Activated T-helper 2 cell treated with anti-CD3 and anti-CD28 coated beads, Interferon-gamma antibody, Interleukin-2, Interleukin-4, amounts not matched to agents 10 μg/mL and 5 μg/mL and 100 μg/mL, durations not matched to agents 14 hours and 24 hours and 36 hours (primary cell): ENCODE measurements at places on chromosomes 16 and 17.

DNA sequence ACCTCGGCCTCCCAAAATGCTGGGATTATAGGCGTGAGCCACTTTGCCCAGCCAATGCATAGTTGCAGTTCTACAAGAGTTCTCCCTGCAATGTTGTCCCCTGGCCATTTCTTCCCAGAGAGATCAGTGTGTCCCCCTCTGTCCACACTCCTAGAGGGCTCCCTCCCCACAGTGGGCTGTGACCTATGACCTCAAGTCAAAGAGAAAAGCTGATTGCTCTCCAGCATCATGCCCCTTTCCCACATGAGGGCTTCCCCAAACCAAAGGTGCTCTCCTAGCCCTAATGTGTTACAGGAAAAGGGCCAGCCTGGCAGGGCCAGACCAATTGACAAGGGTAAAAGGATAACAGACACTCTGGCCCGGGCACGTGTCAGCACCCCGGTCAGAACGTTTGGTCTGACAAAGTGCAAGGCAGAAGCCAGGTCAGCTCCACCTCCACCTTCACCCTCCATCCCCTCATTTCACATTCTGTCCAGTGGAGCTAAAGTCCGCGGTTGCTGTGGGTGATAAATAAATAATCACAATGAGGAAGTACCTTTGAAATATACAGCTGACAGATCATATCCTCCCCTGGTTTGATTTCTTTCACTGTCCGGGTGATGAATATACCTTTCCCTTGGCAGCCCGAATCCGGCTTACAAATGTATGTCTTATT lies 17.8 kb downstream of the TTLL6 start:
- no peak for DNase-seq

DNA sequence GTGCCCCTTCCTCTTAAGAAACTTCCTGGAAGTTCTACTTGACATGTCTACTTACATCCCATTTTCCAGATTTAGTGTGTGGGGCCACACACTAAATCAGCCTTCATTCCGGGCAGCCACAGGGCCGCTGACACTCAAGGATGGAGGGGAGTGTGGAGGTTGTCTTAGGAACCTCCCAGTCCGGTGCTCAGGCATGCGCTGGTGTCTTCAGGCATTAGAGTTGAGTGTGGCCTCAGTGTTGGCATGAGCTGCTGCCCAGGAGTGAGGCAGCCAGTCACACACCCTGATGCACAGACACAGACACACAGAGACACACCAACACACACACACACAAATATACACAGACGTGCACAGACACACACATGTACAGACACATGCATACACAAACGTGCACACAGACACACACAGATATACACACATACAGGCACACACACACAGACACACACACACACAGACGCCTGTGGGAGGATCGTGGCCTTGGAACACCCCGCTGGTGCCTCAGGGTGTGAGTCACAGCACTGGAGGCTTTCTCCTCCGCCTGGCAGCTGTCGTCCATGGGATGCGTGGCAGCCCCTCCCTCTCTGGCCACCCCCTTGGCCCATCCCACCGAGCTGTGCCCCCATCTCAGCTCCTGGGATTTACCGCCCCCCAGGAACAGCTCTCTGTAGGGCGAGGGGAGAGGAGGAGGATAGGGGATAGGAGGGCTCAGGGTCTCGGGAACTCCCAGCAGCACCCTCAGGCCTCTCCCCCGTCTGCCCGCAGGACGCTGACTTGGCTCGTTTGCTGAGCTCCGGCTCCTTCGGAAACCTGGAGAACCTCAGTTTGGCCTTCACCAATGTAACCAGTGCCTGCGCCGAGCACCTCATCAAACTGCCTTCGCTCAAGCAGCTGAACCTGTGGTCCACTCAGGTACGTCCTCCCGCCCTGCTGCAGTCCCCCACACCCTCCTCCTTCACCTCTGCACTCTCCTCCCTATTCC lies 75.6 kb upstream of the PLCG2 start:
- DNase-seq: no peak

GRCh38 chr16:89709166-89709565 lies 7.7 kb upstream of the SPATA2L start:
- DNase-seq: no peak

- no peak for DNase-seq
These were observed 74.7 kb downstream of the CHD9 start for GRCh38 chr16:53129281-53130158.

GRCh38 chr17:28957992-28958355 lies 6.7 kb upstream of the PHF12 start:
- DNase-seq: no peak

GRCh38 chr16:14629612-14629918 lies 495 bp downstream of the PARN start:
- no peak for DNase-seq

DNA sequence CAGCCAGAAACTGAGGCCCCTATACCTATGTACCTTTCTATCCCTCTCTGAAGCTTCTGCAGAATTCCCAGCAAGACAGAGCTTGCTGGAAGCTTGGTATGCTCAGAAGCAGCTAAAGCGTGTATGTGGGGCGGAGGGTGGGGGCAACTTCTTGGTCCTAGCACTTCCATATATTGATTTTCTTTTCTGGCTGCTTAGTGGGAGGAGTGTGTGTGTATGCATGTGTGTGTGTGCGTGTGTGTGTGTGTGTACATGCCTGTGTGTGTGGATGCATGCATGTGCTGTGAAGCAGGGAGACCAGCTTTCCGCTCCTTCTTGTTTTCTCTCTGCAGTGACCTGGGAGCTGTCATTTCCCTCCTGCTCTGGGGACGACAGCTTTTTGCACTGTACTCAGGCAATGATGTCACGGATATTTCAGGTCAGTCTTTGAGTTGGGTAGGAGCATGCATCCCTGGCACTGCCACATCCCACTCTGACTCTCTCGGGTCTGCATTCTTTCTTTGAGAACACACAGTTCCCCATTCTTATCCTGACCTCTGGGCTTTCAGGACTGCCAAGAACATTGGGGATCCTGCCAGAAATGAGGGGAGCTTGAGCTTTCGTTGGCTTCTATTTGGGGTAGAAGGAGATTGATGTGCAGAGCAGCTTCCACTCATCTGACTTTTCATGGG lies 10.7 kb downstream of the HPR start:
- no peak for DNase-seq

- DNase-seq: no peak
These were observed 74.2 kb downstream of the CNTNAP4 start for GRCh38 chr16:76351441-76351840.

- DNase-seq: no peak
These were observed 294.9 kb upstream of the FOXF1 start for GRCh38 chr16:86215233-86215978.

DNA sequence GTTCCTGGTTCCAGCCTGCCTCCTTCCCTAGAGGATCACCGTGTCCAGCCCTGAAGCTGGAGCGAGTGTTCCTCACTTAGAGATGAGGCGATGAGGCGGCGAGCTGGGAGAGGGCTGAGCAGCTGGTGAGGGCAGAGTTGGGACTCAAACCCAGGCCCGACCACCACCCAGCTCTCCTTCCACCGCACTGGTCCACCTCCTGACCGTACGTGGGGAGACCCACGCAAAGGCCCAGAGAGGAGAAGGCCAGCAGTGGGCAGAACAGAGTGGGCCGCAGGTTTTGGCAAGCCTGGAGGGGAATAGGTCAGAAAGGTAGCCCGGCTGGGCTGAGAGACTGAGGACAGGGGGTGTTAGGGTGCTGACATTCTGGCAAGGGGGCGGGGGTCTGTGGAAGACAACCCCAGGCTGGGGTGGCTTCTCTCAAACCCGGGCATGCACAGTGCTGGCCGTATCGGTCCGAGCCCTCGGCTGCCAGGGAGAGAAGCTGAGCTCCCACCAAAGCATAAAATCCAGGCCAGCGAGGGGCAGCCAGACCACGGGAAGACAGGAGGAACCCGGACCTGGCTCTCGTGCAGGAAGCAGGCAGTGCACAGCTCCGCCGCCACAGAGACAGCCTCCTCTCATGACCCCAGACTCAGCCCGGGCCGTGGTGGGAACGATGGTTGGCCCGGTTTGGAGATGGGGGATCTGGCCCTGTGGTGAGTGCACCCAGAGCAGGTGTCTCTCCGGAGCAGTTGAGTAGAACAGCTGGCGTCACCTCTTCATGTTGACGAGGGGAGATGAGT lies 24.9 kb downstream of the MLYCD start:
- no peak for DNase-seq

- peak; percentile 22 for DNase-seq
These were observed 1.5 kb upstream of the SPAG7 start for GRCh38 chr17:4969047-4969550.
